ENCODE measurements at places on chromosomes 1 and 21. TPM values are rescaled to one million over a fixed set of nuclear protein-coding genes. Genes with fewer than 3 reads are reported as not detected.

Gene ARTN
- total RNA-seq, result 0.69 TPM

- DNase-seq, result no peak
These were observed 401 bp downstream of the ITLN1 start for GRCh38 chr1:160884579-160884978.

- DNase-seq, result no peak
These were observed 221.0 kb upstream of the CSF3R start for GRCh38 chr1:36703526-36704208.

Gene FMN2
- 3.5 TPM for total RNA-seq

- no peak for DNase-seq
These were observed 403.0 kb downstream of the SRGAP2C start for GRCh38 chr1:121587777-121588176.

DNA sequence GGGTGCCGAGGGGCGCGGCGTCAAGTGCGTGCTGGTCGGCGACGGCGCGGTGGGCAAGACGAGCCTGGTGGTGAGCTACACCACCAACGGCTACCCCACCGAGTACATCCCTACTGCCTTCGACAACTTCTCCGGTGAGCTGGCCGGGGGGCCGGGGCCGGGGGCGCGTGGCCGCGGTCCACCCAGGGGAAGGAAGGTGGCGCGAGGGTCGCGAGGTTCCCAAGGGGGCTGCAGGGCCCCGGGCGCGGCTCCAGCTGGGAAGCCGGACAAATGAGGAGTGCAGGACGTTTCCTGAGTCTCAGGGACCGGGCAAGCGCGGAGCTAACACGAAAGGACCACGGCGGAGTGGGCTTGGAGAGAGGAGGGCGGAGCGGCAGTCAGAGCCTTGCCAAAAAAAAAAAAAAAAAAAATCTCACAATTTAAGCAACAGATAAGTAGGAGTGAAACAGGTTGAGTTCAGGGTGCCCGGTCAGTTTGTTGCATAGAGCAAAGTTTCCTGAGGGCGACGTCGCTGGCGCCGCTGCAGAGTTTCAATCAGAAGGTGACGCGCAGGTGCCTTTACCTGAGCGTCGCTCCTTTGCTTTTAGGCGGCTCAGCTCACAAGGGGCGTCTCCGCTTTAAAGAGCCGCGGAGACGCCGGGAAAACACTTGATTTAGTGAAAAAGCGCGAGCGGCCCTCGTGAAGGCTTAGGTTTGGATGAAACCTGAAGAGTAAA is 750 bp downstream of the RHOU start:
- DNase-seq, result no peak

Gene FCRL5
- not detected for total RNA-seq

DNA sequence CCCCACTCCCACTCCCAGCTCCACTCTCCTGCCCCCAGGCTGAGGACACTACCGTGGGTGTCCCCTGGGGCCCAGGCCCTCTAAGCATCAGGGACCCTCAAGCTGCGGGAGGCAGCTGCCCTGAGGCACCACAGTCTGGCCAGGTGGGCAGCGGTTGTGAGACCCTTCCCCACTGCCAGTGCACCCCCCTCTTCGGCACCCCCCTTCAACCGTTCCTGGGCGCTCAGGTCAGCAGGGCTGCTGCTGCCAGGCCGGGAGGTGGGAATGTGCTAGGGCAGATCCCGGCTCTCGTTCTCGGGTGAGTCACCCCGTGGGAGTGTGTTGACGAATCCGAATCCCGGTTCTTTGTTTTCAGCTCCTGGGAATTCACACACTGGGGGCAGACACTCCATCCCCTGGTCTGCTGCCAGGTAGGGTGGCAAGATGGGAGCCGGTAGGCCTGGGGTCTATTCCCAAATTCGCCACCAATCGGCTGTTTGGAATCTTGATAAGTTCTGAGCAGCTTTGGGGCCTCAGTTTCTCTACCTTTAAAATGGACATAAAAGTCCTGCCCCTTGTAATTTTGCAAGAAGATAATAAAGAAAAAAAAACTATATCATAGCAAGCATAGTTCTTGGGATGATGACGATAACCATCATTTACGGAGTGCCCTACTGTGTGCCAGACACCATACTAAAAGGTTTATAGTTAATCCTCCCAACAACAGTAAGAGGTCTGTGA is 28.5 kb upstream of the CASZ1 start:
- no peak for DNase-seq

Gene OR6N1
- total RNA-seq, result not detected

- DNase-seq, result no peak
These were observed 6.9 kb downstream of the TNFRSF1B start for GRCh38 chr1:12173631-12174121.

Gene C1orf52
- 27.1 TPM for total RNA-seq

DNA sequence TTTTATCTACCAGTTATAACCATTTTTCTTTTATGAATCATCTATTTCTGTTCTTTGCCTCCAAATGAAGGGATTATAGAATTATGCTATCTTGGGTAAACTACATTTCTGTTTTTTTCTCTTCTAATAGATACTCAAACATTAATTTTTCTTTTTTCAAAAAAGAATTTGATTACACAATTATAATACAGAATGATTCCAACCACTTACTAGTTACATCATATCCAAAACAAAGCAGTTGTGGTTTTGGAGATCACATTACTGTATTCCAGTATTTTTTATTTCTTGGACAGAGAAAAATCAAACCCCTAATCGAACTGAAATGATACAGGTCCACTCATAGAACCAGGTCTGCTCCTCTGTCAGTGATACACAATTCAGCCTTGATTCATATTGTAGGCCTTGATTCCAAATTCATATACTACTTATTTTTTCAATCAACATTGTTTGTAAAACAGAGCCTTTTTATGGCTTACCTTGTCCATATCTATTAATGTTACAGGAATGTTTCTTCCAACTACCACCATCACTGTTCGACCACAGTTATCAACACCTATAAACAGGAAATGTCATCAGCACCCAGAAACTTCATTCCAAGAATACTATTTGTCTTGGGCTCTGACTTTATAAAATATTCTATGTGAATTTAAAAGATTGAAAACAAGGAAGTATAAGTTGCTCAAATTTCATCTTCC is 43.2 kb downstream of the GDAP2 start:
- no peak for DNase-seq

Gene CHIT1
- not detected for total RNA-seq

GRCh38 chr1:56286956-56287355 is 292.4 kb downstream of the PLPP3 start:
- no peak for DNase-seq

- DNase-seq, result no peak
These were observed 18.5 kb downstream of the LRRC41 start for GRCh38 chr1:46284597-46285564.

Gene PADI2
- total RNA-seq, result 20.9 TPM

DNA sequence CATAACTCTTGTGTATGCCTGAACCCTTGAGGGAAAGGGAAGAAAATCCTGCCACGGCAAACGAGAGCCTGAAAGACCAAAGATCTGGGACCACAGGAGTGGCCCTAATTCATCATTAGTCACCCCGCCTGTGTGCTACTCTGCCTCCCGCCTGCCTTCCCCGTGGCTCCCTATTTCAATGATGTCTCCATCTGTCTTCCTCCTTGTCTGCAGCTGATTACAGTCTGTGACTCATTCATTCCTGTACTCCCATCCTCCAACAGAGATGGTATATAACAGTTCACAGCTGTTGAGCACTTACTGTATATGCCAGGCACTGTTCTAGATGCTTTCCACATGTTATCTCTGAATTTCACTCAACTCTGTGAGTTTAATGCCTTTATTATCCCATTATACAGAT is 96.6 kb downstream of the SEC16B start:
- DNase-seq, result no peak

GRCh38 chr1:22406722-22407495 is 44.7 kb upstream of the ZBTB40 start:
- no peak for DNase-seq

DNA sequence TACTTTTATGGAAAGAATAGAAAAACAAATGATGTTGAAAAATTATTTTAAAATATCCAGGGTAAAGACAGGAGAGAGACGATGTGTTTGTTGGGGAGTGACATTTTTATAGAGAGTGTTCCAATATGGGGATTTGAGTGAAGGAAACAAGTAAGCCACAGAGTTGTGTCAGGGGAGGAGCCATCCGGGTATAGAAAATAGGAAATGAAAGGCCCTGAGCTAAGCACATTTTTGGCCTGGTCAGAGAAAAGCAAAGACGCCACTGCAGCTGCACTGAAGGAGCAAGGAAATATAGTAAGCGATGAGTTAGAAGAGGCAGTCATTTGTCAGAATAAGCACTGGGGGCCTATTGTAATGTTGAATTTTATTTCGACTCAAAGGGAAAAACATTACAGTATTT is 107.3 kb upstream of the ADGRL4 start:
- DNase-seq, result no peak

DNA sequence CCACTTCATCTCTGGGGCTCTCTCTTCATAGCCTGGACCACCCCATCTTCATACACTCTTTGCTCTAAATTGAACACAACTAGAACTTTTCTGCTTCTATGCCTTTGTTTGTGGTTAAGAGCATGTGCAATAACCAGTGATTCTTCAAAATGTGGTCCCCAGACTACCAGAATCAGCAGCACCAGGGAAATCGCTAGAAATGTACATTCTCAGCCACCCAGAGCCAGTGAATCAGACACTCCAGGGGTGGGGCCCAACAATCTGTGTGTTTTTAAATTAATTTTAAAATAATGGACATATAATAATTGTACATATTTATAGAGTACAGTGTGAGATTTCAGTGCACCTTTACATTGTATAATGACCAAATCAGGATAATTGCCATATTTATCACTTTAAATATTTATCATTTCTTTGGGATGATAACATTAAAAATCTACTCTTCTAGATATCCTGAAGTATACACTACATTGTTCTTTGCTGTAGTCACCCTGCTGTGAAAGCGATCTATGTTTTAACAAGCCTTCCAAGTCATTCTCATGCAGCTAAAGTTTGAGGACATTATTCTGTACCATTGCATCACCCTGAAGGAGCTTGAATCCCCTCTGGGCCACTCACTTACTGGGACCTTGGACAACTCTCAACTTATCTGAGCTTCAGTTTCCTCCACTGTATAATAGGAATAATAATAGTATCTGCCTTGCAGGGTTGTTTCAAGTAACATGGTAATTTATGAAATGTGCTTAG is 10.8 kb downstream of the GRHL3 start:
- no peak for DNase-seq

DNA sequence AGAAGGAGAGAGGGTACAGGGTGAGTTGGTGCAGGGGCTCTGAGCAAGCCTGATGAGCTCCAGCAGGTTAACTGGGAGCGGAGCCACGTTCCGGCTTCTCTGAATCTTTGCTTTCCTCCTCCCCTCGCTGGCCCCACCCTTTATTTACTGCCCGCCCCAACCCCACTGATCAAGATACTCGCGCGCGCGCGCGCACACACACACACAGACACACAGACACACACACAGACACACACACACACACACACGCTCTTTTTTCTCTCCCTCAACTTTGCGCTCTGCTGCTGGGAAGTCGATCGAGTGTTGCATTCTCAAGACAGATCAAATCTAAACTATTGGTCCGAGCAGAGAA is at the start of gene GRIK1:
Gene GRIK1, minus strand, starts transcription at position 73 of the 352 bp plus-strand sequence.
- DNase-seq, result no peak

Gene AKNAD1
- 0.45 TPM for total RNA-seq

DNA sequence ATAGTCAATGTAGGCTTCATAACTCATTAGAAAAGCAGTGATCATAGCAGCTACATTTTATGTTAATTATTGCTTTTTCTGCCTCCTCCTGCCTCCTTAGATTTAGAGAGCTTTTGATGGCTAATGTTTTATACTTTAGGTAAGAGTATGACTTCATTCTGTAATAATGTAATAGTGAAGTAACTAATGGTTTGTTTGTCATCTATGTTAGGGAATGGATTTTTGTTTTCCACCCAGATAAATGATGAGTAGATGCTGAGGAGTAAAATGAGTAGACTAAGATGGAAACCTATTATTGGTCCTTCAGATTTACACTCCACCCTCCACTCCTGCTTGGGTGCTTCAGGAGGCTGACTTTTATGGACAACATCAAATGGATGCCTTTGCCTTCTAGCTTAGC is 170.6 kb downstream of the CTH start:
- DNase-seq, result no peak

DNA sequence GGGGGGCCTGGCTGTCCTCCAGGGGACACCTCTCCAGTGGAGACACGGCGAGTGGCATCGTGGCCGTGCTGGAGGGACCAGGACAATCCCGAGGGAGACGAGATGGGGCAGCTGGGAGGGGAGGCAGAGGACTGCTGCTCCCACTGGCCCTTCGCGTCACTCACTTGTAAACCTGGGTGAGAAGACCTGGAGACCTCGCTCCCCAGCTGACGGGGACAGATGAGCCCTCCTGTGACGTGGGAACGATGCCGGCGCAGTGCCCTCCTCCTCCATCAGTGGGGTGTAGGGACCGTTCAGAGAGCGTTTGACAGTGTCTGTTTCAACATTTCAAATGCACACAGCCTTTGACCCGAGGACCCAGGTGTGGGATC is 4.6 kb downstream of the SPATC1L start:
- peak; percentile 83 for DNase-seq

DNA sequence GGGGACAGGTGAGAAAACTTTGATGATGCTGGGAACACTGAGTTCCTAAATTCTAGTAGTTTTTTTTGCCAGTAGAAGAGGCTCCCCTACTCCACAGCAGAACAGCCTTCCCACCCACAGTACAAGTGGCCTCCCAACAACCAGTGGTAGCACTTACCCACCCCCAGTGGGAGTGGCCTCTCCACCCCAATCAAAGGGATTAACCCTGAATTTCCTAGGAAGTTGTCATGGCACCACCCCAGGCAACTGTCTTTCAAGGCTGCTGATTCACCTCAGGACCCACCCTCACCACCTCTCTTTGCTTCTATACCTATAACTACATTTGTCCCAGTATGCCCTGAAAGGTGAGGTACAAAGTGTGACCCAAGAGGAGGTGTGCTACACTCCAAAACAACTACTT is 81.4 kb upstream of the PRDX6 start:
- no peak for DNase-seq

Gene RHD
- not detected for total RNA-seq

GRCh38 chr1:7508934-7509519 is 262.1 kb upstream of the VAMP3 start:
- no peak for DNase-seq

- no peak for DNase-seq
These were observed 116.3 kb upstream of the HNRNPU start for GRCh38 chr1:244980605-244981004.
